Hematopoietic multipotent progenitor cell (in vitro differentiated cells): ENCODE measurements at places on chromosomes 6 and 20. TPM values are rescaled to one million over a fixed set of nuclear protein-coding genes. Genes with fewer than 3 reads are reported as not detected.

Gene COX4I2
- total RNA-seq: not detected

DNA sequence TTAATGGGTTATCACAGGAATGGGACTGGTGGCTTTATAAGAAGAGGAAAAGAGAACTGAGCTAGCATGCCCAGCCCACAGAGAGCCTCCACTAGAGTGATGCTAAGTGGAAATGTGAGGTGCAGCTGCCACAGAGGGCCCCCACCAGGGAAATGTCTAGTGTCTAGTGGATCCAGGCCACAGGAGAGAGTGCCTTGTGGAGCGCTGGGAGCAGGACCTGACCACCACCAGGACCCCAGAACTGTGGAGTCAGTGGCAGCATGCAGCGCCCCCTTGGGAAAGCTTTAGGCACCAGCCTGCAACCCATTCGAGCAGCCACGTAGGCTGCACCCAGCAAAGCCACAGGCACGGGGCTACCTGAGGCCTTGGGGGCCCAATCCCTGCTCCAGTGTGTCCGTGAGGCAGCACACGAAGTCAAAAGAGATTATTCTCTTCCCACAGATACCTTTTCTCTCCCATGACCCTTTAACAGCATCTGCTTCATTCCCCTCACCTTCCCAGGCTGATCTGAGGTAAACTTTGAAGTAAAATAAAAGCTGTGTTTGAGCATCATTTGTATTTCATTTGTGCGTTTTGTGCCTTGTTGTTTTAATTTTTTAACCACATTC, 4.4 kb downstream of the HLA-E start:
- DNase-seq: no peak

GRCh38 chr20:39081255-39081654, 119.1 kb downstream of the DHX35 start:
- peak; percentile 41 for DNase-seq

Gene BPIFA1
- not detected for total RNA-seq

Gene XKR7
- total RNA-seq: under 0.01 TPM

- no peak for DNase-seq
These were observed 53.5 kb downstream of the DACT2 start for GRCh38 chr6:168265827-168266815.

- DNase-seq: peak; percentile 96
These were observed 99.9 kb downstream of the CDH26 start for GRCh38 chr20:60057866-60058807.

Gene GPR6
- not detected for total RNA-seq
